ENCODE measurements at places on chromosomes 2 and 18.

DNA sequence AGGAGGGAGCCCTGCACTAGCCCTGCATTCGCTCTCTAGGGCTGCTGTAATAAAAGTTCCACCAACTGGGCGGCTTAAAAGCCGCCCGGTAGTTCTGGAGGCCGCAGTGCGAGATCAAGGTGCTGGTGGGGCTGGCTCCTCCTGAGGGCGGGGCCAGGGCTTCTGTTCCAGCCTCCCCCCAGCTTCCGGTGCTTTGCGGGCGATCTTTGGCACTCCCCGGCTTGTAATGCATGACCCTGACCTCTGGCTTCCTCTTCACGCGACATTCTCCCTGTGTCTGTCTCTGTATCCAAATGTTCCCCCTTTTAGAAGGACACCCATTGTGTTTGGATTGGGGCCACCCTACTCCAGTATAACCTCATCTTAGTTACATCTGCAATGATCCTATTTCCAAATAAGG is 84.5 kb downstream of the ZCCHC2 start:
- no peak for DNase-seq

DNA sequence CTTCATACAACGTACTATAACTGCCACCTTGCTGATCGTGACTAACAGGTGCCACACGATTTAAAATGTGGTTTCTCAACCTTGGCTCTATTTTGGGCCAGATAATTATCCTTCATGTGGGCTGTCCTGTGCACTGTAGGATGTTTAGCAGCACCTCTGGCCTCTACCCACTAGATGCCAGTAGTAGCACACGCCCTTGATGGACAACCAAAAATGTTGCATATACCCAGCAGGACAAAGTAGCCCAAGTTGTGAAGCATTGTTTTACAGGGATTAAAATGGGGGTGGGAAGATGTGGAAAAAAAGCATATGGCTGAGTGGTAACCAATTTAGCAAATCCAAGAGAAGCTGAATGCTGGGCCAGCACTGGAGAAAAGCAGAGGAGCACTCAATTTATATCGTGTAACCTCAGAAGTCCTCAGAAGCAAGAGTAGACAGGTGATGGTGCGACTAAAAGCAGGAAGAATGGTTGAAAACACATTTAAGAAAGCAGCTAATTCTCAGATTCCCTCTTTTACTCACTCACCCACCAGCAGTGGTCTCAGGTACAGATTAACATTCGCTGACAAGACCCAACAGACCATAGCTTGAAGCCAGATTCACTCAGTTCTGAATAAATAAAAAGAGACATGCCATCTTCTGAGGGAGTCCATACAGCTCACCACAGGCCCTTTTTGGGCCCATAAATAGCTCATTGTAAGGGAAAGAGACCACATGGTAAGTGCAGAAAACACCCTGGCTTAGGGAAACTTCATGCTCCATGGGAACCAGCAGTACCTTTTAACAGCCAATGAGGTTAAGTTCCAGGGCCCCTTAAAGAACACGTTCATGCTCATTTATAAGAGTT is 50.6 kb downstream of the RAPH1 start:
- peak; percentile 17 for DNase-seq

GRCh38 chr2:11371092-11371937 is 26.9 kb upstream of the ROCK2 start:
- DNase-seq, result no peak

- no peak for DNase-seq
Measured at GRCh38 chr2:150222942-150223341, 264.5 kb downstream of the RND3 start.

DNA sequence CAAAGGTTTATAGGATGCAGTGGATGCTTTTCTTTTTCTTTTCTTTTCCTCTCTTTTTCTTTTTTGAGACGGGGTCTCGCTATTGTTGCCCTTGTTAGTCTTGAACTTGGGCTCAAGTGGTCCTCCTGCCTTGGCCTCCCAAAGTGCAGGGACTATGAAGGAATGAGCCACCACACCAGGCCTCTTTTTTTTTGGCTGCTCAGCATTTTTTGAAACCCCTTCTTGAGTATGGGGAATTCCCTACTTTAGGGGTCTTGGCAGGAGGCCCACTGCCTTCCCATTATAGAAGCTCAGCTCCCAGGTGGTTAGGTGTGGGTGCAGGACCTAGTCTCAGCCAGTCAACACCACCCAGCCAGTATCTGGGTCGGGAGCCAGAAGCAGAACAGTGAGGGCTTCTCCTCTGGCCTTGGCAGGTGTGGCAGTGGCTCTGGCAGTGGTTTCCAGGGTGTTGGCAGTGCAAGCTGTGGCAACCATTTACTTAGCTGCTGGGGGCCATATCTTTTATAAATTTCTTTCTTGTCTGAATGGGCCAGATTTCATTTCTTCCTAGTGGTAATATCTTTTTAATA is 51.4 kb upstream of the ACYP2 start:
- no peak for DNase-seq

DNA sequence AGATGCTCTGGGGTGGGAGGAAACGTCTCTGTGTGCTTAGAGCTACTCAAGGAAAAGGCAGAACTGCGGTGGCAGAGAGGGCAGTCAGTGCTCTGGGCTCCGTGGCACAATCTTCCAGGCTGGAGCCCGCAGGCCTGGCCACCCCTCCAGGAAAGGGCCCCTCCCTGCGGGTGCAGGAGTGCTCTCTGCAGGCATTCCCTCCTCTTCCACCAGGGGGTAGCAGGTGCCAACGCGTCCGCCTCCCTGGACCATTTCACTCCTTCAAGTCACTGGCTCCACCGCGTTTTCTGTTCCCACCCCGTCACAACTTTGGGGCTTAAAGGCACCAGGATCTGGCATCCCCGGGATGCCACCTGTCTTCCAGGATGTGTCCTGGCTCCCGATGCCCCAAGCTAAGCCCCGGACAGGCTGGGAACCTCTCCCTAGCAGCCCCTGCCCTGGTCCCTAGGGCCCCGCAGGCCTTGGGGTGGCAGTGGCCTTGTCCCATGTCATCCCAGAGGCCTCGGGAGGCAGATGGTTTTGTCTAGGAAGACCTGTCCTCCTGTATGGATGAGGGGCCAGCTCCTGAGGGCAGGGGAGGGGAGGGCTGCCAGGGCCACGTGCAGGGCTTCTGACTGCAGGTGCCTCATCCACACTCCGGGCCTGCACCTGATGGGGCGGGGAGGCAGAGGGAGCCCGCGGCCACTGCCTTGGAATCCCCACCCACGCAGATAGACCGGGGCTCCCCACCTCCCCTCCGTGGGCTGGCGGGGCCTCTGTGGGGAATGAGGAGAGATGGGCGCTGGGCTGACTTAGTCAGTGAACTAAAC is 26.4 kb downstream of the KCNIP3 start:
- no peak for DNase-seq

DNA sequence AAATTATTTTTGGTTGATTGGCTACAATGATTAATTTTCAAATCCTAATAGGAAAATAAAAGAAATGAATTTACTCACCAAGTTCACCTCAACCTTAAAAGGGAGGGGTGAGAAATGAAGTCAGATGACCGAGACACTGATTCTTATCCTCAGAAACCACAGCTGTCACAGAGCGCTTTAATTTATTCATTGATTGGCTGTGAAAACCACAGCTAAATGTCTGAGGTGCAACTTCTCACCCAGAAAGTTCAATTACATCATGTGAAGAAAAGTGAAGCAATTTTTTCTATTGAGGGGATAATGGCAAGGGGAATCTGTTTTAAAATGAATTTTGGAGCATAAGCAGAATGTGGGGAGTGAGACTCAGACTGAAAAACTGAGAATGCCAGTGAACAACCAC is 128.4 kb downstream of the RNF152 start:
- no peak for DNase-seq

GRCh38 chr18:12838178-12838634 is 45.8 kb downstream of the PTPN2 start:
- no peak for DNase-seq

GRCh38 chr2:176156301-176156806 is 753 bp upstream of the HOXD3 start:
- DNase-seq, result no peak

GRCh38 chr2:48282161-48282680 is 247.7 kb upstream of the STON1 start:
- DNase-seq, result no peak
